Hippocampal formation (tissue), 2 donors: ENCODE measurements at places on chromosomes 3 and 15.
A peak's percentile ranks its signal among the peaks of the same experiment; 100 is the strongest.

- no peak for DNase-seq
These were observed 15.8 kb upstream of the CASR start for GRCh38 chr3:122167630-122168029.

DNA sequence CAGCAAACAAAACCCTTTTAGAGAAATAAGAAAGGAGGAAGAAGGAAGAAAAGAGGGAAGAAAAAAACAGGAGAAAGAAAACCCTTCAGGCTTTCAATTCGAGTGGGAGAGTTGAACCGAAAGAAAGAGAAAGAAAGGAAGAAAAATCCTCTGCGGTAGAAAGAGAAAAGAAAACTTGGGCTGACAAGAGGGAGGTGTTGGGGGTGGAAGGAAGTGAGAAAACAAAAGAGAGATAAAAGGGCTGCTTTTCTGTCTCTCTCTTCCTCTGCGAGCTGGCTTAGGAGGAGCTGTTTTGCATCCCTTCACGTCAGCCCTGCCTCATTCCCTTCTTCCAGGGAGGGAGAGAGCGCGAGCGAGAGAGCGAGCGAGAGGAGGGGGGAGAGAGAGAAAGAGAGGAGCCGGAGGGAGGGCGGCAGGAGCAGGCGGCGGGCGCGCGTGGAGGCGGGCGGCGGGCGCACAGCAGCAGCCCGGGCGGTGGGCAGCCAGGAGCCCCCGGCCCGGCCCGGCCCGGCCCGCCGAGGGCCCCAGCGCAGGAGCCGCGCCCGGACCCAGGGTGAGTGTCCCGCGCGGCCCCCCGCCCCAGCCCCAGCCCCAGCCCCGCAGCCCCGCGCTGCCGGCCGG lies at the start of gene ZNF710:
Gene ZNF710, plus strand, starts transcription at position 263 of the 621 bp plus-strand sequence. CDS start 65,814 bp downstream, outside the sequence.
- DNase-seq: peak; percentile 47

- DNase-seq: no peak
These were observed 83.7 kb downstream of the BCHE start for GRCh38 chr3:165753560-165753959.

- DNase-seq: no peak
These were observed 40.1 kb upstream of the PSMD6 start for GRCh38 chr3:64063207-64063982.

GRCh38 chr3:73549051-73549600 lies 75.6 kb downstream of the PDZRN3 start:
- no peak for DNase-seq

GRCh38 chr3:188670446-188670845 lies 501.3 kb upstream of the TPRG1 start:
- no peak for DNase-seq

- DNase-seq: no peak
These were observed 936 bp downstream of the ZXDC start for GRCh38 chr3:126474498-126475412.

GRCh38 chr15:51709031-51709430 lies 27.7 kb downstream of the SCG3 start:
- DNase-seq: no peak

GRCh38 chr3:136135039-136135802 lies 60.9 kb downstream of the MSL2 start:
- DNase-seq: no peak

GRCh38 chr15:81274931-81275707 lies 48.8 kb downstream of the STARD5 start:
- DNase-seq: peak; percentile 77

DNA sequence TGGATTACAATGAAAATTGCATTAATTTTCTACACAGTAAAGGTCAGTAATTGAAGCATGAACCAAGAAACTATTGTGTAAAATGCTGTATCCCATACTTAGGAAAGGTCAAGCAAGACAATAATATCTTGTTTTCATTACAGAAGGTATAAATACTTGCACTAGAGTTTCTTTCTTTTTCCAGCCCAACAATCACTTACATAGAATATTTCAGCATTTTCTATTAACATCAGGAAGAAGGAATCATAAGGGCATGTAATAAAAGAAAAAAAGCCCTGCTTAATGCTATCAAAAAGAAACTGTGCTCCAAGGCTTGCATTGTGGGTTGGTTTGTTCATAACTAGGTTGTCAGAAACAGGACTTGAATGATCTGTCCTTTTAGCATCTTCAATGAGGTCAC lies 215.1 kb downstream of the MCTP2 start:
- no peak for DNase-seq

GRCh38 chr3:16728770-16729745 lies 123.8 kb upstream of the DAZL start:
- DNase-seq: no peak

- DNase-seq: no peak
These were observed 70.5 kb upstream of the SEC13 start for GRCh38 chr3:10391391-10391790.

- DNase-seq: peak; percentile 24
These were observed 39.6 kb downstream of the MLH1 start for GRCh38 chr3:37032961-37033360.

DNA sequence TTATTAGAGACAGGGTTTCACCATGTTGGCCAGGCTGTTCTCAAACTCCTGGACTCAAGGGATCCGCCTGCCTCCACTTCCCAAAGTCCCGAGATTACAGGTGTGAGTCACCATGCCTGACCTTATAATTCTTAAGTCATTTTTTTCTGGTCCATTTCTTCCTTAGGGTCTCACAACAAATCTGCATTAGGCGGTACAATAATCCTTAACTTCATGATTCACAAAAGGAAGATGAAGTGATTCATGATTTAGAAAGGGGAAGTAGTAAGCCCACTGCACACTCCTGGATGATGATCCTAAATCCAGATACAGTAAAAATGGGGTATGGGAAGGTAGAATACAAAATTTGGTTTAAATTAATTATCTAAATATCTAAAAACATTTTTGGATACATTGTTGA lies 45.0 kb upstream of the TKT start:
- no peak for DNase-seq

DNA sequence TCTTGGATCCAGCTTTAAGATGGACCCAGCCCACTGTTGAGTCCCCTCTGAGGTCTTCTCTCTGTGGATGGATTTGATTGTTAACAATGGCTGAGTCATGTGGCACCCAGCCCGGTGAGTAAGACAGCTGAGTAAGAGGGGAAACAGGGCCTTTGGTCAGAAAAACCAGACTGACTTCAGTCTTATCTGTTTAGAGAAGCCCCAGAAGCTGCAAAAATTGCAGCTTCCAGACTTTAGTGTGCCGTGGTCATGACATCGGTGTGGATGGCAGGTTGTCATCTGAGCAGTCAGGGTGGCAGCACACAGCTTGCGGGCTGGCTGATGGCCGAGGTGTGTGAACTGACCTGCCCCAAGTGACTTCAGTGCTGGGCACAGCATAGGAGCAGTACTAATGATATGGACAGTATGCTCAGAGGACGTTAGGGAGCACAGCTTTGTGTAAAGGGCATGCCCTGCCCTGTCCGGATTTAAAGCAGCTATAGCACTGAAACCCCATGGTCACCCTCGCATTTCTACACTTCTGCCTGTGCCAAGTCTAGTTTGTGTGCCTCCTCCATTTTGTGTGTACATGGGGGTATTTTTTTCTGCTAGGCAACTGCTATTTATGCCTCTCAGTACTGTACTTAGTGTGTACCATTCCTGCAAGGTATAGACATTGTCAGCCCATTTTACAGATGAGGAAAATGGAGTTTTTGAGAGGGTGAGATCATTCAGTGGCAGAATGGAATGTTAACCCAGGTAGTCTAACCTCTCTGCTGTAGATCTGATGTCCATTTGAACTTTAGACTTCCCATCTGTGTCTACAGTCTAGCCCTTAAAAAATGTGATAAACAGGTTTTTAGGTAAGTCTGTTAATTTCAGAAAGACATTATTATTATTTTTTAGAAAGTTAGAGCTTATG lies 44.4 kb downstream of the FLNB start:
- peak; percentile 35 for DNase-seq

- DNase-seq: no peak
These were observed 40.0 kb downstream of the FMN1 start for GRCh38 chr15:33154351-33155166.

- no peak for DNase-seq
These were observed 16.0 kb upstream of the PLA2G4D start for GRCh38 chr15:42110367-42110766.

DNA sequence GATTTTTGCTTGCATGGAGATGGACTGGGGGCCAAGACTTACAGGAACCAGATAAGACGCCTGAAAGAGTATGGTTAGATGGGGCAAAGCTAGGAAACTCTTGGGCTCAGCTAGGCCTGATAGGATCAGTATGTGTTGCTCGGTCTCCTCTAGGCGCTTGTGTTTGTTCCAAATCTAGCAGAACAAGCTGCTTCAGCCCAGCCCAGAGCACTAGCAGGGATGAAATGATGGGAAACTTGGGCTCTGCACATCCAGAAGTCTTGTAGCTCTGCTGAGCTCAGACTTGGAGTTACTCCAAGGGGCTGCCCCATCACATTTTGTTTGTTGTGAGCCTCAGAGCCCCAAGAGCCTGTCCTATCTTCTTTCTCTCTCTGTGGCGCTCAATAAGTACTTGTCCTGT lies 34.7 kb downstream of the FOXL2 start:
- DNase-seq: no peak

GRCh38 chr3:183946037-183946436 lies 61.4 kb upstream of the PARL start:
- no peak for DNase-seq

DNA sequence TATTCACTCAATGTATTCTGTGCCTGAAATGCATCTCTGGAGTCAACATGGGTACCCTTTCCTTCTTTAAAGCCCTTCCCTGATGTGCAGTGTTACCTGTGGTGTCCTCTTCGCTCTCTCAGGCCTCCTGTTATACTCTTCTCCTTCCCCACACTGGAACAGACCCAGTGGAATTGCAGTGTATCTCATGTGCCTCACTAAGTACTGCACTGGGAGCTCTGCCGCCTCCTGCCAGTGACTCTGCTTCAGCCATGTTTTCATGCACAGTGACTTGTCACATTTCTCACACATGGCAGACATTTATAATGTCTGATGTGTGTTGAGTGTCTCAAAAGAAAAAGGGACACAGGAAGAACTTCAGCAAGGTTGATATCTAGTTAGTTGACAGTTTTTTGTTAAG lies 191.0 kb downstream of the KLHL25 start:
- no peak for DNase-seq

GRCh38 chr15:79378394-79379109 lies 53.6 kb upstream of the MINAR1 start:
- DNase-seq: no peak

DNA sequence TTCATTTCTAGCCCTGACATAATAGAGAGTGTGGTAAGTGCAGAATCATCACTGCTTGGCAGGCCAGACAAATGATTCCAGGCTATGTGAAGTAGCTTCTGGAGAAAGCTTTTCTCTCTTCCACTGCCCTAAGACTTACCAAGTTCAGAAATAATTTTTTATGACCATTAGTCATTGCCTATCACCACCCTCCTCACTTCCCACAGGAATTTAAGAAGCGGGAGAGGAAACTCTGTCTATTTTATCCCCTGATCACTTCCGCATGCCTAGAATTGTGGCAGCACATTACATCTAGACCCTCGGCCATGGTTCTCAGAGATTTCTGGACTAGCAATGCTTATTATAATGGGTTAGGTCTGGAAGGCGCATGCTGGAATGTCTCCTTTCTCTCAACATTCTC lies 397.8 kb upstream of the NR2F2 start:
- DNase-seq: no peak

DNA sequence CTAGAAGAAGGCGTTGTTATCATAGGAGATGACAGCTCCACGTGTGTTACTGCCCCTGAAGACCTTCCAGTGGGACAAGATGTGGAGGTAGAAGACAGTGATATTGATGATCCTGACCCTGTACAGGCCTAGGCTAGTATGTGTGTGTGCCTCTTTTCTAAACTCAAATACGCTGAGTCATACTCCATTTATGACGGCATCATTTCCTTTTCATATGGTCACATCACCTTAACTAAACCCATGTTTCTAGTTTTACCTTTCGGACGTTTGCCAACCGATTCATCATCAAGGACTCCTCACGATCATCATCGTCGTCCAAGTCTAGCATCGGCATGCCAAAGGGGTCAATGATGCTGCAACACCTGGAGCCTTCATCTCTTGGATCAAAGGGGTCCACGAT lies 149.0 kb downstream of the CBLB start:
- no peak for DNase-seq

DNA sequence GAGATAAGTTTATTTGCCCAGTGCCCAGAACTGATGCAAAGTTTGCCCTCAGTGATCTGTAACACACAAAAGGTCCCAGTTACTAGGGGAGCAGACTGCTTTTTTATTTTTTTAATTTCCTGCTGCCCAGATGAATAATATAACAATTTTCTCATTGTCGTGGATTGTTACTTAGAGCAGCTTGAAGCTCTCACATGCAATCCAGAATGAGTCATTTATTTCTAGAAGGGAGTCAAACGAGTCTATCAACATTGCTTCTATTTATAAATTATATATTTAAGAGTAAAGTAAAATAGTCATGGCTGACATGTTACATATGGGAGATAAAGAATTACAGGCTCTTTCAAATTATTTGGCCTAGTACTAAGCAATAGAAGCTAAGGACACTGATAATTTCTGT lies 41.3 kb downstream of the MEIS2 start:
- no peak for DNase-seq

DNA sequence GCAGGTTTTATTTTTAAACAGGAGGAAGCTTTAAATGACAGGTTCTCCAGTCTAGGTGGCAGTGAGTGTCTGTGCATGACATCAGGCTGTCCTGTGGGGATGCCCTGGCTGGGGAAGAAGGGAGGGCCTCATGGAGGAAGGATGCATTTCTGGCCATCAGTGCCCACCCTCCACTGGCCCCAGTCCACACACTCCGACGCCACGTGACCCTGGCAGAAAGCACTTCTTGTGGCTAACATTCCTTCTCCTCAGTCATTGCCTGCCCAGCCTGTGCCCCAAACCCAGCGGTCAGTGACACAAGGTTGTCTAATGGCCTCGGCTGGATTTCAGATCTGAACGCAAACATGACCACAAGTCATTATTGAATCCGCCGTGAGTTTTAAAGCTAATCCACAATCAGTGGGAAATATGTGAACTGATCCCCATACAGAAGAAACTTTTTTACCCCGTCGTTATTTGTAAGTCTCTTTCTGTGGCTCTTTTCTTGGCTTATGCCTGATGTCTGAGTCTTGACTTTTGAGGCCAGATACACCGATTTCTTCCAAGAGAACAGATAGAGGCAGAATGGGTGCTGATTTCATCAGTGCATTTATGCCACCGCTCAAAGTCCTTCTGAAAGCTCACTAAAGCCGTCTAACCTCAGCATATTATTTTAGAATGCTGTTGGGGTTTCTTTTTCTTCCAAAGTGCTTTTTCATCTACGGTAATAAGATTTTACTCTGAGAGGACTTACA lies 17.3 kb upstream of the LRRK1 start:
- no peak for DNase-seq

GRCh38 chr3:160545504-160545871 lies 19.9 kb downstream of the KPNA4 start:
- DNase-seq: no peak

DNA sequence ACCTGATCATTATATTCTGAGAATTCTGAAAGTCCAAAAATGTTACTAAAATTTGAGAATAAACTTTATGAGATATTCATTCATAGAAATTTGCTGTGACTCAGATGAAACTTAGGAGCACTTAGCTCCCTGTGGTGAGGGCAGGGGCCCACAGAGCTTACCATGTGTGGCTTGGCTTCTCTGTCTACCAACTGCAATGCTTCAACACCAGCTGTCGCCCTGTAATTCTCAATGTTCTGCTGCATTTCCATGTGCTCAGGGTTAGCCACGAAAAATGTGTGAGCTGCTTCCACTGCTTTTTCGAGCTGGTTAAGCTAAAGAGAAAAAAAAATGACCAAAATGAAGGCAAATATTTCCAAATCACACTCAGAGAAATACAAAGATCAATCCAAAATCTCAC lies 125.6 kb downstream of the P3H2 start:
- no peak for DNase-seq
